CMK (cell line): ENCODE measurements at places on chromosomes 6 and 20.

- DNase-seq = no peak
Measured at GRCh38 chr20:21513181-21513663, 642 bp downstream of the NKX2-2 start.

GRCh38 chr6:14454473-14454775 lies 336.9 kb downstream of the CD83 start:
- DNase-seq = no peak

DNA sequence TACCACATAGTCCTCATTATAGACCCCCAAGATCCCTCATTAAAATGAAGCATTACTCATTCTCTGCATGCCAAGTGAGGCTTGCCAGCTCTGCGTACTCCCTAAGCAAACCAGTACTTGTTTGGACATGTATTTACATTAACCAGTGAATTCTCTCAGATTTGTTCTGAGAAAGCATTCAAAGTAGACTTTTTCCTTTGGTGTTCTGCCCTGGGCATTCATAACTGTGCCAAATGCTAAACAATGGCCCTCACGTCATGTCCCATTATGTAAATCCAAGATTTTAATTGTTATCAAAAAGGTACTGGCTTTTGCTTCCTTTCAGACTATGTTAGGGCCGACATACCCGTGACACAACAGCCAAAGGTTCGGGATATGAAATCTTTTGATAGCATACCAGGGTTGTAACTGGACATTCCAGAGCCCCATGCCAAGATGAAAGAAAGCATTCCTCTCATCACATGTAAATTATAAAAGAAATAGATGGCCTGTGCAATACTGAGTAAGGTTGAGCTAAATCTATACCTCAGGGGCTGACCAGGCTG lies 164.2 kb downstream of the ADAT2 start:
- no peak for DNase-seq

- DNase-seq = peak; percentile 5
Measured at GRCh38 chr6:154868143-154868594, 126.9 kb upstream of the TIAM2 start.

- no peak for DNase-seq
Measured at GRCh38 chr20:61184194-61184593, 67.9 kb upstream of the CDH4 start.

DNA sequence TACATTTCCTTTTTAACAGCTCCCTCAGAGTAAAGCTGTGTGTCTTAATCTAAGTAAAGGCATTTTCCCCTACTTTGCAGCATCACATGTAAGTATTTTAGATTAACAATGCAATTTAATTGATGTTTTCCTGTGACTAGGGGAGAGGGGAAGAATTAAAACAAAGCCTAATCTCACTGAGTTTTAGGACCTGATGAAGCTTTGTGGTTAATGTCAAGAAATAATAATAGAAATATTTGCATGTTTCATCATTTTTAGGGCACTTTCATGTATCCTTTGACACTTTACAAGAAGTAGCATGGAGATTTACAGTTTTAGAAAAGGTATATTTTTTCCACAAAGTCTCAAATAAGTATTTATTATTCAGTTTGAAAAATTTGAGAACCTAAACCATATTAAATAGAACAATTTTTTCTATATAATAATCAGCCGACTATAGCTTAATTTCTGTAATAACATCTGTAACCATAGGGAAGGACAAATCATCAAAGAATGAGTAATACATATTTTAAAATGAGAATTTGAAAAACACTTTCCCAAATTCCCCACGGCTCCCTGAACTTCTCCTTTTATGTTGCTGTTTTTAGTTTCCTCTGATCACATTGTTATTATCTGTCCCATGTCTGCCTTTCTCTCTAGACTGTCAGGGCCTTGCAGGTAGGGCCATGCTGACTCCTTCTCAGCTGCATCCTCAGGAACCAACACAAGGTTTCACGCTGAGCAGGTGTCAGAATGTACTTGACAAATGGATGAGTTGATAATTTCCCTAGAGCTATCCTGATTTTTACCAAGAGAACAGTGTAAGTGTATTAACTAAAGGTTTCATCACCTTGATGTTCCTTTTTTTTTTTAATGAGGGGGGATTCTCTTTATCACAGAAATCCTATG lies 338.1 kb downstream of the SYNE1 start:
- DNase-seq = no peak

DNA sequence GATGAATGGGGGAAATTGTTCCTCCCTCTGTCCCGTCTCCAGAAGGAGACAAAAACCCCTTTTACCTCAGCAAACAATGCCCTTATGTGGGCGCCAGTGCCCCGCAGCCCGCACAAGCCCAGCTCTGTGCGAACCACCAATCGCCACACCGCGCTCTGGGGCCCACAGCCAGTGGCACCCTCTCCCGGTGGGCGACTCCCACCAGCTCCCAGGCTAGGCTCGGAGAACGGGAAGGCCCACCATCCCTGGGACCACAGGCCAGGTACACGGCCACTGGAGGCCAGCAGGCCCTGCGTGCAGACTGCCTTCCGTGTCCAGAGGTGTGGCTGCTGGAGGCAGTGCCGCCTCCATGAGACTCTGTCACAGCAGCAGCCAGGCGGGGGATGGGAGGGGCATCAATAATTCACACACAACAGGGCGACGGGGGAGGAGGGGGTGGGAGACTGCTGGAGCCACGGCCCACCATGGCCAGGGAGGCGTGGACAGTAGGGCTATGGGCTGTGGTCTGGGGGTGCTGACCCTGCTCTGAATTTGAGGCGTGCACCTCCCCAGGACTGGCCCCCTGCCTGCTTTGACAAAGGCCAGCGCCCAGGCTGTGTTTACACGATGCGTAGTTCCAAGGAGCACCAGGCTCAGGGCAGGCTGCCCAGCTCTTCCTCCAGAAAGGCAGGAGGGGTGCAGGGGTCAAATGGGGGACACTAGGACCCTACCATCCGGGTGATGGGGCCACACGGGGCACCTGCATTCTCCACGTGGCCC lies 105.7 kb downstream of the ASXL1 start:
- no peak for DNase-seq

- no peak for DNase-seq
Measured at GRCh38 chr20:37285664-37286374, 3.6 kb upstream of the MANBAL start.

DNA sequence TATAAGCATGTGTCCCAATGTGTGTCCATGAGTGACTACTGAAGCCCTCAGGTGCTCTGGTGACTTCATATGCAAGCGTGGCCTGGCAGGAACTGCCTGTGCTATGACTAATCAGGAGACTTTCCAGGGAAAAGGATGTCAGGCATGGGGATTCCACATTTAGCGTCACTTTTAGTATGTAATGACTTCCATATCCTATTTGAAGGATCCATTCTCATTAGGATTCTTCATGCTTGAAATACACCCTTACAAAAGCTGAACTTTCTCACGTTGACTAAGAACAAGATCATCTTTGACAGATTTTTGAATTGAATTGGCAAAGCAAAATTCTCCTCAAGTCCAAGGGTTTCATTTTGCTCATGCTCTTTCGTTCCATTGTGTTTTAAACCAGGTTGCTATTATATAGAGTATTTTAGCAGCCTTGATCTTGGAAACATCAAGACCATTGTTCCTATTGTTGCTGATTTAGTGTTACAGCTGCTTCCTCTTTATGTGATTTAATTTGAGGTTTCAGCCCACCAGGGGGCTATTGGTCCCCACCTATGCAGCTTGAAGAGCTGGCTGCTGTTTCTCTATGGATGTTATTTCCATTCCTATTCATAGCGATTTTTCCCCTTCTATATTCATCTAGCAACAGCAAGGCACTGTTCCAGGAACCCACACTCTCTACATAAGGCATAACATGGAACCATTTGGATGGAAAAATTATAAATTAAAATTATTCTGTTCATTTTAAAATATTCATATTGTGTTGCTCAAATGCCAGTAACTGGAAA lies 418.6 kb downstream of the CDKAL1 start:
- no peak for DNase-seq

DNA sequence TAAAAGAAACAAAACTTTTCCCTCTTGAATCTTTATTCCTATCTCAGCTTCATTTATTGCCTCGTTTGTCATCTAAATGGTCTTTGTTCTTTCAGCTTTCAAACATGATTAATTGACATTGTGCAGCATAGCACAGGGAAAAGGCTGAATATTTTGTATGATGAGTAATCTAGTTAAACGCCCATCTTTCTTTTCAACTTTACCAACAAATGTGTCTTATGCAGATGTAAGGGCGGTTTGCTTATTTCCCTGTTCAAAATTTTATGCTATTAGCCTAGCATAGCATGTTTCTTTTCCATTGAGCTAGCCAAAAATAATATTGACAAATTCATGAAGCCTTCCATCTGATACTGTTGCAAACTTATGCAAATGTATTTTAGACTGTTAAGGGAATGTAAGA lies 176.4 kb upstream of the AKAP12 start:
- no peak for DNase-seq

DNA sequence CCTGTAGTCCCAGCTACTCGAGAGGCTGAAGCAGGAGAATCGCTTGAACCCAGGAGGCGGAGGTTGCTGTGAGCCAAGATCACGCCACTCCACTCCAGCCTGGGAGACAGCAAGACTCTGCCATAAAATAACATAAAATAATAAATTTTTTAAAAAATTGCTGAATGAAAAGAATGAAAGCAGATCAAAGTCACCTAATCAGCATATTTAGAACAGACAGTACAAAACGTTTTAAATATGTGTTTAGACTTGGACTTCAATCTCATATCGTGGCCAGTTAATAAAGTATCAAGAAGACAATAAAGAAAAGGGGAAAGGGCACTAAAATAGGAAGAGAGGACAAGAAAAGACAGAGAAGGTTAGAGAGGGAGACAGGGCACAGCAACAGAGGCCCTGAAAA lies 74.6 kb downstream of the EPM2A start:
- no peak for DNase-seq

DNA sequence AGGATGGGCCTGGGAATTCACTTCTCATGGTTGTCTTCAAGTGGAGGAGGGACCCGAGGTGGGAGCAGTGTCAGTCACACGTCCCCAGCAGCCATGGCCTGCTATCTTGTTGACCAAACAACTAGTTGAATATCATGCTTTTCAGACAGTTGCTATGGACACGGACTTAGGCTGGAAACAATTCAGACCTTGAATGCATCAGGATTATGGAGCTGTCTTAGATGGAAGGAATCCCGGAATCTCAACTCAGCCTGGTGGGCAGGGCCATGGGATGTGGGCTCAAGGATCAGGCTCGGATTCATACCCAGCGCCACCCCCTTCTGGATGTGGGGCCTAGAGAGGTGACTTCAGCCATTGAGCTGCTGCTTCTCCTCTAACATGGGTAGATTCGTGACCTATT lies 112.6 kb downstream of the DLGAP4 start:
- no peak for DNase-seq

DNA sequence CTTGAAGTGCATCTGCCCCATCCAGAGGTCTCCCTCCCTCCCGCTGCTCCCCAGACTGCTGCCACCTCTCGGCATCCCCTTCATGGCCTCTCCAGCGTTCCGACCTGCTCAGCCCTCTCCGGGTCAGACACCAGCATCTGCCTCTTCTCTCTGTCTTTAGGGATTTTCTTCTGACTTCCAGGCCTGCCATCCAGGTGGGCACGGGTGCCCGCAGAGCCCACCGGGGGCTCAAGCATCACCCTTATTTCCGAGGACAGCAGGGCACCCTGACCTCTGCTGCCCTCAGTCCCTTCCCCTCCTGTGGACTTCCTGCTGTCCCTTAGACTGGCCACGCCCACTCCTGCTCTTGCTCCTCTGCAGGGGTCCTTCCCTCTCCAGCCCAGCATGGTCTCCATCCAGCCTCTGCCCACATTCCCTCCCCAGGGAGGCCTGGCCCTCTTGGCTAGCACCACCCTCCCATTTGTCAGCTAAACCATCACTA lies 3.3 kb downstream of the NPEPL1 start:
- no peak for DNase-seq

- no peak for DNase-seq
Measured at GRCh38 chr6:48813836-48814235, 649.2 kb downstream of the MMUT start.

DNA sequence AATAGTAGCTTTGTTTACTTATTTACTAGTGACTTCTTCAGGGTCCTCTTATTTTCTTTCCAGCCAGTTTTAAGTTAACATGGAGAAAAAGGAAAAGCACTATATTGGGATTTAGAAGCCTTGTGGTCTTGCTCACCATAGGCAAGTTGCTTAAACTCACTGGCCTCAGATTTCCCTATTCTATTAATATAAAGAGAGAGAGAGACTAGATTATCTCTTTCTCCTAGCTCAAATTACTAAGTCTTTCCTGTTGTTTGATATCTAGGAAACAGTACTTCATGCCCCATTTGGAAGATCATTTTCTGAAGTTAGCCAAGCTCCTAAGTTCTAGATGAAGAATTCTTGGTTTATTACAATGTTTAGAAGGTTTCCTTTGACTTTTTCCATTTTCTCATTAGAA lies 32.5 kb downstream of the CTNNBL1 start:
- DNase-seq = no peak

- DNase-seq = no peak
Measured at GRCh38 chr6:1390946-1391799, 1.8 kb downstream of the FOXF2 start.

GRCh38 chr6:45830441-45831139 lies 185.1 kb downstream of the CLIC5 start:
- DNase-seq = no peak

DNA sequence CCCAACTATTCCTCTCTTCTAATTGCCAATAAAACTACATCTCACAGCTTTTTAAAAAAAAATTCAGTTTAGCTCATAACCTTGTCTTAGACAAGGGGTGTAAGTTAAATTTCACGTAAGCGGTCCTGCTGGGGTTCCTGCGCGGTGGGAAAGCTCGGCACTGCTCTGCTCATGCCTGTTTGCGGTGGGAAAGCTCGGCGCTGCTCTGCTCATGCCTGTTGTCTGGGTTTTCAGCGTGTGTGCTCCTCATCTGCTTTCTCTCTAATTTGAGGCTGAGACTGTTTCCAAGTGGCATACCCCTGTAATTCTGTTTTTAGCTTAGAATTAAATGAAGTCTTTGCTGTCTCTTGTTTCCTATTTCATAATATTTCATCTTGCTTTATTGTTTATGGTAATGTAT lies 18.6 kb downstream of the ARID1B start:
- DNase-seq = no peak

DNA sequence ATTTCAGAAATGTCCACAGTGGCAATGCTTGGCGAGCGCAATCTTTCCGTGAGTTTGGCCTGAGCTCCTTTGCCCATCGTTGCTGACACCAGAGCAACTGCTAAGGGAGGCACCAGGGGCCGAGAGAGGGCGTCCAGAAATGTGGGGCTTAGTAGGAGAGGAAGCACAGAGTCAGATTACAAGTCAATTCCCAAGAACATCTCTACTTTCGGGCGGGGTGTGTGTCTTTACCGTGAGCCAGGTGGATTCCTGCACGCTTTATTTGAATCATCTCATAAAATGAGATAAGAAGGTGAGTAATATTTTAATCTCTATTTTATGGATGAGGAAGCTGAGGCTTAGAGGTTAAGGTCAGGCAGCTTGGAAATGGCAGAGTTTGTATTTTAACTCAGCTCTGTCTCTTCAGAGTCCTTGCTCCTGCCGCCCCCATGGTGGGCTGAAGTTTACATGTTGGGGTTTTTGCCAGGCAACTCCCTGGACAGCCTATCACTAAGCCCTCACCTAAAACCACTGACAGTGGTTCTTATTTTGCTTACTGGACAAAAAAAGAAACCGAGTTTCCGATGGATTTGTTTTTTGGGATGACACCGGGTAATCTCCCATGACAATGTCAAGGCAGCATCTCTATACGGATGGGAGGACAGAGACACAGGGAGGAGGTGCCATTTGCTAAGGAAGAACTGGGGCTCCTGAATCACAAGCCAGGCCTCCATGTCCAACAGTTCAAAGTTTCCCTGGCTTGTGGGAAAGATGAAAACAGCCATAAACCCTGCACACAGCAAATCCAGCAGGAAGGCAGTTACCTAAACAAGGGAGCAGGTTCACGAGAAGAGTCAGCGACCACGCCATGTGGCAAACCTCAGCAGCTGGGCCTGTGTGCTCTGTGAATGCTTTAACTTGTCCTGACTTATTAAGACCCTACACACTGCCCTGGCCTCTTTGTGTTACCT lies 112.6 kb upstream of the SLC24A3 start:
- no peak for DNase-seq
